ENCODE measurements at places on chromosomes 4 and X.

DNA sequence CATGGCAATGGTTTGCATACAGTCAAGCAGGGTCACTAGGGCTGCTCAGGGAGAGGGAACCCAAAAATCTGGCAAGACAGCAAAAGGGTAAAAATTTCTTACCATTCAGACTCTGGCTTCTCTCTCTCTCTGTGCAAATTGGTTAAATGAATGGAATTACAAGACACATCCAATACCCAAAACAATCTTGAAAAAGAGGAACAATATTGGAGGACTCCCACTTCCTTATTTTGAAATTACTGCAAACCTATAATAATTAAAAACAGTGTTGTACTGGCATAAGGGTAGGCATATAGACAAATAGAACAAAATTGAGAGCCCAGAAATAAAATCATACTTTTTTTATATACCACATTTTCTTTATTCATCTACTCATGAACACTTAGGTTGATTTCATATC lies 24.1 kb downstream of the ETDA start:
- no peak for DNase-seq

DNA sequence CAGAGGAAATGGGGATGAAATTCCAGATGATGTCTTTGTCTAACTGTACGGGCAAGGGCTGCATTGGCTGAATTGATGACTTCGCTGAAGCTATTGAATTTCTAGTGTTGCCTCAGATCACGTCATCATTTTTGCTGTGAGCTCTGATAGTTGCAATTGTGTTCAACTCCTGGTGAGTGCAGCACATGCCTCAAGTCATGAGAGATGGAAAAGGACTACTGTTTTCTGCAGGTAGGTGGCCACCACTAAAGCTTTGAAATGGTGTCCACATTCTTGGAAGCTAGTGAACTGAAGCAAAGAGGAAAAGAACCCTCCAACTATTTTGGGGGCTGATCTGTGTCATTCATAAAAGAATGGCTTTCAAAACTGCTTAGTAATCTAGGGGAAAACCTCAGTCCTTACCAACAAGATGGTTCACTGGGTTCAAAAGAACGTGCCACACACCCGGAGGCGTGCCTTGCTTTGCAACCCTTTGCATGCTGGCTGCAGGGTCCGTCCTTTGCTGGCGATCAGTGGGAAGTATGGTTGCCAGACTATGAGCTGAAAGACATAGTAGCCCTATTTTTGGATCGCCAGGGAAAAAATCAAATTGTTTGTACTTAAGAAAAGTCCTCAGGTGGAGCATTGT lies 88.1 kb upstream of the STOX2 start:
- DNase-seq = no peak

GRCh38 chr4:55312489-55313101 lies 33.4 kb upstream of the SRD5A3 start:
- peak; percentile 32 for DNase-seq

DNA sequence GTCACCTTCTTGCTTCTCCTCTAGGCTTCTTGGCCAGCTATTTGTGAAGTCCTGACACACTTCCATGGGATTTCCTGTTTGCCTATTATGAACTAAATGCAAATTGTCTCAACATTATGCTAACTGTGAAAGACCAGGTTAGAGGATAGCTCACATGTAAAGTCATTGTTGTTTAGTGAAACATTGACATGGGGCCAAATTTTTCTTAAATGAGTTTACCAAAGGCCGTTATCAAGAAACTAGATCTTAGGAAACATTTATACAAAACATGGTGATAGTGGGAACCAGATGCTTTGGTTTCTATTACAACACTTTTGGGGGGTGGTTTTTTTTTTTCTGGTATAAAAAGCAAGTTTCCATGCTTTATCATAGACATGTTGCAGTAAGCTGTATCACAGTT lies 466.8 kb upstream of the FAM241A start:
- no peak for DNase-seq

DNA sequence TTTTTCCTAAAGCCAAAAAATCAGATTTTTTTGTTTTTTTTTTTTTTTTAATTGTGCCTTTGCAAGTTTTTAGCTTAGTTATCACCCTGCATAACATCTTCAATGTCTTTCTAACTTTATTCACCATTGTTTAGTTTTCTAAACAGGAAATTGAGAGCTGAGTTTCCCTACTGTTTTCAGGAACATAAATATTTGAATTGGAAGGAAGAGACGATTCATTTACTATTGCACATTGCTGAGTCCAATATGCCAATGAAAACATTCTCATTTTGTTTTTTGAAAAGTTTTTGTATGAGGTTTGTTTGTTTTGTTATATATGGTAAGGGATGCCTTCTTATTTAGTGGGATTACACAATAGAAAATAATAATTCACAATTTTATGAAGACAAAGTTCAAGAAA lies 148.4 kb downstream of the ANKRD50 start:
- no peak for DNase-seq

DNA sequence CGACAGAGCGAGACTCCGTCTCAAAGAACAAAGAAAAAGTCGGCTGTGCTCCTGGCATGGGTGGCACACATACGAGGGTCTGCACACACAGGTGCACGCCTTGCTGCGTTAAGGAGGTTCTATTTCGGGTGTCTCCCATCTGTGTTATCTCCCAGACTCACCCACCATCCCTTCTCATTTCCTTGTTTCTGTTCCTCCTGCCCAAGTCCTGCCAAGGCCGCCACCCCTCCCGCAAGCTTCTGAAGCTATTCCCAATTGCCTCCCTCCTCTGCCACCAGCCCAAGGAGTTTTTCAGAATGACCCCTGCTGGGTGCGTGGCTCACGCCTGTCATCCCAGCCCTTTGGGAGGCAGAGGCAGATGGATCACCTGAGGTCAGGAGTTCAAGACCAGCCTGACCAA lies 6.0 kb upstream of the IL3RA start:
- DNase-seq = peak; percentile 16

- no peak for DNase-seq
Measured at GRCh38 chr4:30605616-30606190, 114.5 kb upstream of the PCDH7 start.

- DNase-seq = no peak
Measured at GRCh38 chr4:32645653-32646052, 1925.5 kb downstream of the PCDH7 start.

DNA sequence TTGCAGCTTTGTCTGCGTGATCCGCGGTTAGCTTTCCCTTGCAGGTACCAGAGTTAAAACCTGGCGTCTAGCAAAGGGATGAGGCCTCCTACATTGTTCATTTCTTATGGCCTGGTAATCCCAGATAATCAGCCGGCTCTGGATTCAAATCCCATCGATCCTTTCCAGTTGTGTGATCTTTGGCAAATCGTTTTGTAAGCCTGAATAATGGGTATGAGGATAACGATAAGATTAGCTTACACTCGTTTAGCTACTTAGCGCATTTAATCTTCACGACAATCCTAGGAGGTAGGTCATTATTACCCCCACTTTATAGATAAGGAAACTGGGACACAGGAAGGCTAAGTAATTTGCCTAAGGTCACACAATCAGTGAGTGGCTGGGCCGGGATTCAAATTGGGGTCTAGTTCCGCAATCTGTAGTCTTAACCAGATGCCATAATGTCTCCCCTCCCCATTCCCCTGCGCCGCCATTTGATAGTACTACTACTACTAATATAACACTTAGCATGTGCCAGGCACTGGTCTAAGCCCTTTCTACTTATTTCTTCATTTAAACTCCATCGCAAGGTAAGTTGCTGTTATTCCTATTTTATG lies 1.7 kb upstream of the UBA1 start:
- DNase-seq = no peak

DNA sequence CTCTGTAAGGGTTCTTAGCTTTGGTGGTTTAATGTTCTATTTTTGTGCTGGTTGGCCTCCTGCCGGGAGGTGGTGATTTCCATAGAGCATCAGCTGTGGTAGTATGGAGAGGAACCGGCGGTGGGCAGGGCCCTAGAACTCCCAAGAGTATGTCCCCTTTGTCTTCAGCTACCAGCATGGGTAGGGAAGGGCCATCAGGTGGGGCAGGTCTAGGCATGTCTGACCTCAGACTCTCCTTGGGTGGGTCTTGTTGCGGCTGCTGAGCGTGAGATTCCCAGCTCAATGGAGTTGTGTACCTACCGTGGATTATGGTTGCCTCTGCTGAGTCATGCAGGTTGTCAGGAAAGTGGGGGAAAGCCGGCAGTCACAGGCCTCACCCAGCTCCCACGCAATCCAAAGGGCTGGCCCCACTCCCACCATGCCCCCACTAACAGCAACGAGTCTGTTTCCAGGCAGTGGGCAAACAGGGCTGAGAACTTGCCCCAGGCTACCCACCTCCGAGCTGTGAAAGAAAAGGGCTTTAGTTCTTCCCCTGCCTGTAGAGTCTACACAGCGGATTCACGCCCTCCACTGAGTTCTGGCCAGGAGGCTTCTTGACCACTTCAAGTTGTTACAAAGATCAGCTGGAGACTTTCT lies 235.9 kb downstream of the RPA4 start:
- DNase-seq = no peak

DNA sequence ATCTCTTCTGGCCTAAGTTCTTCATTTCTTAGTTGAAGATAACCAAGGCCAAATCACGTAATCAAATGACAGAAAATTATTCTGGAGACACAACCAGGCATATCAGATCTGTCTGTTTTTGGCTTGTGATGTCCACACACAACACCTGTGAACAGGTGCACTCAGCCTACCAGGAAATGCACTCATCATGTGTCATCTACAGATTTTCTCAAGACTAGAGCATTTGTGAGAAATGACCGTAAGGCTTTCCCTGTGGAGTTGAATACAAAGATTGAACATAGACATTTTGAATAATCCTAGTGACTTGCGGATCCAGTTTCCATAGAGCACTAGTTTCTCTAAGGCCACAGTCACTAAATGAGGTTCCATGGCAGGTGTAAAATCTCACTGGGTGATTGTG lies 26.7 kb upstream of the CXCL8 start:
- DNase-seq = no peak

- DNase-seq = no peak
Measured at GRCh38 chrX:134801267-134801666, 143.0 kb upstream of the PLAC1 start.

DNA sequence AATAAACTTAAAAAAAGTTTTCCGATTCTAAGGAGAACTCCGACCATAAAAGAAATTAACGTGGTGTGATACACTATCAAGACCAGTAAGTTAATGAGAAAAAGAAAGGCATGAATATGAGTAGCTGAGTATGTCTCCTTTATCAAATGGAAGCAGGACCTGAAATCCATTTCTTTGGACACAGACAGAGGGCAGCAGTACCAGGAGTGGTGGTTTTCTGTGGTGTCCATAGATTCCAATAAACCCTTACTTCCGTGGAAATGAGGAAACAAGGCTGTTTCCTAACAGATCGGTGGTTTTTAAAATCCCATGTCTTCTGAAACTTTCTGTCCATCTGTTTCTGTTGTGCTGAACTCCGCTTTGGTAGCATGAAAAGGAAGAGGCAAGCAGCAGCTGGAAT lies 128.5 kb upstream of the TSPAN5 start:
- no peak for DNase-seq

- DNase-seq = no peak
Measured at GRCh38 chr4:155745984-155746383, 12.8 kb upstream of the GUCY1B1 start.

DNA sequence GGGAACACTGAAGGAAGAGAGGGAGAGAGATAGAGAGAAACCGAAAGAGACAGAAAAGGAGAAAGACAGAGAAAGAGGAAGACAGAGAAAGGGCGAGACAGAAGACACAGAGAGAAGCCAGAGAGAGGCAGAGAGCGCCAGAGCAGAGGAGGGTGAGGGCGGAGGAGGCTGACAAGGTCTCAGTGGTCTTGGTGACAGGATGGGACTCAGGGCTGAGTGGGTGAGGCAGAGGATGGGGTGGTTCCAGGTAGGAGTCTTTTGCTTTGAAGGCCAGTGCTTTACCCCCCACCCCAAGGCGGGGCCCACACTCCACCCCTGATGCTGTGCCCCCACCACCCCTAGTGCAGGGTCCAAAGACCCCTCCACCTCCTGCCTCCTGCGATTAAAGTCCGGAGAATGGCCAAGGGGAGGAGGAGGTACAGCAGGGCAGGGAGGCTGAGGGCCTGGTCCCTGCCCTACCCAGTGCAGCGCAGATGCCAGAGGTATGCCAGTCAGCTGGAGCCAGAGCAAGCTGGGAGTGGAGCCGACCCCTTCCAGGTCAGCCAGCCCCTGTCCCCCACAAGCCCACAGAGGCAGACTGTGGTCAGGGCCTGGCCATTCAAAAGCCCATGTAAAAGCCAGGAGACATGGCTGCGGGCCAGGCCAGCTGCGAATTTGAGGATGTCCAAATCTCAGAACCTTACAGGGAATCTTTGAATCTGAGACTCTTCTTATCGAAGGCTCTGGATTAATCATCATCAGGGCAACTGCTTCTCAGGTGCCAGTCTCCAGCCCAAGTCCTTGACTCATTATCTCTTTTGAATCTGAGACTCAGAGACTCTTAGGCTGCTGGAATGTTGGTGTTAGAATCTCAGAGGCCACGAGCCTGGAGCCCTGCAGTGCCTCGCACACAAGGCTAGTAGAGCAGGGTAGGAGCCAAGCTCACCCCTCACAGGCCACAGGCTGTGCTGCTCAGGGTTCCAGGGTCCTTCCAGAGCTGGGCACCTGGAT lies 758 bp downstream of the IQSEC2 start:
- no peak for DNase-seq

- no peak for DNase-seq
Measured at GRCh38 chr4:157824021-157824420, 348.8 kb downstream of the GASK1B start.

GRCh38 chr4:54745031-54745770 lies 87.4 kb downstream of the KIT start:
- no peak for DNase-seq

DNA sequence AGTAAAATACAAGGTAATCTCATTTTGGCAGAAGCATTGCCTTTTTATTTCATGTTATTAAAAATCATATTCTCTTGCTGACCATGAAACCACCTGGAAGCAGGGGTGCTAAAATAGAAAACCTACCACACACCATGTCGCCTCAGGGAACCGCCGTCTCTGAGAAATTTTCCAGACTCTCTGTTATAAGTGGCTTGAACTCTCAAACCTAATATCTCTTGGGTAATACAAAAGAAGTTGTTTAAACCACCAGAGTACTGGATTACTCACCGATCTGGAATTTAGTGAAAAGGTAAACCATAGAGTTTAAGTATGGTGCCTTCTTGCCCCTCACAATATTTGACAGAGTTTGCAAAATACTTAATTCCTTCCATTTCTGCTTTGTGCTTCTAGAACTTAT lies 27.7 kb downstream of the ENPP6 start:
- DNase-seq = no peak

DNA sequence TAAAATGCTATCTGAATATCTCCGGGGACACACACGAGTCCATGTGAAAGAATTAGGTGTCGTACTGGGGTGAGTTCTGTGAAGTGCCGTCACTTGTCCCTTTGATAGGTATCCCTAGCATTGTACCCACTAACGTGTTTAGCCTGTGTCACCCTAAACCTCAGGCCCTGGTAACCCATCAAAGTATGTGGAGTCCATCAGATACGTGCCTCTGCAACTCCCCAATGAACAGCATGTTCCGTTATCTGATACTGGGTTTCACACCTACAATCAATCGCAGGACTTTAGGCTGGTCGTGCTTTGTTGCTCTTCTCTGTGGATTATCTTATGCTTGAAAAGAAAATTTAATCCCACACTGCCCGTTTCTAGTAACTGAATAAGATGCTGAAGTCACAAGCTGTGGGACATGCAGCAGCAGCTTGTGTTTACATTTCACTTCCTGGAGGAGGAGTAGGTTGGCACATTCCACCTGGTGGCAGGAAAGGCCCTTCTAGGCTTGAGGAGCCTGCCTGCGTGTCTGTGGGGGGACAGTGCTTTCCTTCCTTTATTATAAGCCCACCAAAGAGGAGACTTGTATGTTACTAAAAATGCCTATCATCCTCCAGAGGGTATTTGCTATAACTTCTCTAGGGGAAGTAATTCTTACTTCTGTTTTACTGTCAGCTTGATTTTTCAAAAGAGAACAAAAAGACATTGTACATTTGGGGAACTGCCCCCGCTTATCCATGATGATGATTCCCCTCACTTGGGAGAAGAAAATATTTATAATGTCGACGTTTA lies 127.2 kb downstream of the FNIP2 start:
- no peak for DNase-seq

All from CD4-positive, alpha-beta T cell treated with Interleukin-15 for 1 hour (primary cell).